ENCODE measurements at places on chromosomes 16 and 17. TPM values are rescaled to one million over a fixed set of nuclear protein-coding genes. Genes with fewer than 3 reads are reported as not detected.

DNA sequence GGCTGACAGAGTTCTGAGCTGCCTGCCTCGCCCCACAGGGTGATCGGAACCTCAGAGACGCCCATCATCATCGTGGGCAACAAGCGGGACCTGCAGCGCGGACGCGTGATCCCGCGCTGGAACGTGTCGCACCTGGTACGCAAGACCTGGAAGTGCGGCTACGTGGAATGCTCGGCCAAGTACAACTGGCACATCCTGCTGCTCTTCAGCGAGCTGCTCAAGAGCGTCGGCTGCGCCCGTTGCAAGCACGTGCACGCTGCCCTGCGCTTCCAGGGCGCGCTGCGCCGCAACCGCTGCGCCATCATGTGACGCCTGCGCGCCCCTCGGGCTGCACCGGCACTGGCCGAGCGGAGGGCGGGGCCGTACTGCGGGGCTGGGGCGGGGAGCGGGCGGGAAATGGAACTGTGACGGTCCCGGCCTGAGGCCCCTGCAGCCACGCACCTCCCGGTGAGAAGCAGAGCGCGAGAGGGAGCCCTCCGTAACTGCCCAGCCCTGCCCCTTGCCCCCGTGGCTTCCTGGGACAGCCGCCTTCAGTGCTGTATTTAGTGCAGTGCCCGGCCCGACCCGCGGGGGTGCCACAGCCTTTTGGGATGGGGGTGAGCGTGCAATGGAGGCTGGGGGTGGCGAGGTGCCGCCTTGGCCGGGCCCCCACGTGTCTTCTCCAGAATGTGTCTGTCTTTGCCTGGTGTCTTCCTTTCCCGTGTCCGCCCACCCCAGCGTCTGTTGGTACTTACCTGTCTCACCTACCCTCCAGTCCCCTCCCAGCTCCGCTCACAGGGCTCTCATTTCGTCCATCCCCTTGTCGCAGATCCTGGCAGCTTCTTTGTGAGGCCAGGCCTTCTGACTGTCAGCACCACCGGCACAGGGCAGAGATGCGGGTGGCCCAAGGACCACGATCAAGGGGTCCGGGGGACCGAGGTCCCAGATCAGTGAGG, 9.8 kb downstream of the RASL10B start:
- H3K36me3 ChIP-seq, result no peaks in the 10 kb centered on the region
- peaks cover 8% of the 10 kb centered on the region for H3K4me1 ChIP-seq
- H3K4me3 ChIP-seq, result no peak overlapping the region
- H3K27me3 ChIP-seq, result peaks cover 38% of the 10 kb centered on the region
- no peak overlapping the region for H3K27ac ChIP-seq
- DNase-seq, result peak; percentile 45

GRCh38 chr17:45149669-45150664, 1.7 kb downstream of the HEXIM1 start:
- peaks cover 2% of the 10 kb centered on the region for H3K27me3 ChIP-seq
- peak; percentile 68 for DNase-seq
- H3K4me3 ChIP-seq, result peak overlapping the region; percentile 99
- H3K27ac ChIP-seq, result peak overlapping the region; percentile 100
- H3K4me1 ChIP-seq, result peaks cover 38% of the 10 kb centered on the region

DNA sequence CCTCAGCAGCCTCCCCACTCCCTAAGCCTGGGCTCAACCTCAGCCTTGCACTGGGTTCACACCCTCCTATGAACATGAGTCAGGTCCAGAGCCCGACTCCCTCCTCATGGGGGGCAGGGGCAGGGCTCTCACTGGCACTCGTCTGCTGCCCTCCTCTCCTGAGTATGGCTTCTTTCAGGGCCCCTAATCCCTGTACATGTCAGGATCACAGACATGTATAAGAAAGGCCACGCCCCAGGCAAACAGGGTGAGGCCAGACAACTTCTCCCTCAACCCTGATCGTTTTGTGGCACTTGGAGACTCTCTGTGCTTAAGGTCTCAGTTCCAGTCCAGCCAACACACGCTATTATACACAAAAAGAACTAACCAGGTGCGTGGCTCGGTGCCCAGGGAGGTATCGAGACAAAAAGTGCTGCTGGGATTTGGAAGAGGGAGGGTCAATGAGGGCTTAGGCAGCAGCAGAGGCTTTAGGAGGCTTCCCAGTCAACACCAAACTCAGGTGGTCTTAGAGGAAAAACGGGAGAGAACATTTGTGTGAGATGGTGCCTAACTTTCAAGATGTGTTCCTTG, 45.2 kb downstream of the CMTM3 start:
- no peak for DNase-seq
- no peaks in the 10 kb centered on the region for H3K27me3 ChIP-seq
- peaks cover 18% of the 10 kb centered on the region for H3K4me1 ChIP-seq

DNA sequence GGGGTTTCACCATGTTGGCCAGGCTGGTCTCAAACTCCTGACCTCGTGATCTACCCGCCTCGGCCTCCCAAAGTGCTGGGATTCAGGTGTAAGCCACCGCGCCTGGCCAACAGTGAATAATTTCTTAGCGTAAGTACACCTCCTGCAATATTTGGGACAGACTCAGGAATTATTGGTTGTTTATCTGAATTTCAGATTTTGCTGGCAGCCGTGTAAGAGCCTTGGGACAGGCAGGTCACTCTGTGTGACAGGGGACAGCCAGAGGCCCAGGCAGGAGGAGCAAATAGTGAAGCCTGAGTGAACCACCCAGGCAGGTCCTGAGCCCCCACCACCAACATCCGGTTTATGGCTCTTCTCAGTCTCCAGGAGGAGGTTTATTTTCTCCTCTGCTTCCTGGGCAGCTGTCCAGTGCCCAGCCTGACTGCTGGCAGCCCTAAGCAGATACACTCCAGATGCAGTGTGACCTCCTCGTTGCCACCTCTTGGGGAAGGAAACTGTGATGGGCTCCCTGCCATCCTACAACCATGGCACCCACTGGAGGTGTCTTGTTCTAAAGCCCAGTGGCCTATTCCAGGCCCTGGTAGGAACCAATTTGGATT, 26.2 kb upstream of the ADORA2B start:
- H3K4me3 ChIP-seq, result no peak overlapping the region
- peaks cover 47% of the 10 kb centered on the region for H3K27me3 ChIP-seq
- H3K4me1 ChIP-seq, result peaks cover 22% of the 10 kb centered on the region
- no peak overlapping the region for H3K27ac ChIP-seq

GRCh38 chr16:46859719-46860152, 24.4 kb upstream of the GPT2 start:
- H3K27me3 ChIP-seq, result no peaks in the 10 kb centered on the region
- no peak overlapping the region for H3K4me3 ChIP-seq
- peaks cover 26% of the 10 kb centered on the region for H3K4me1 ChIP-seq
- peak overlapping the region; percentile 17 for H3K27ac ChIP-seq

GRCh38 chr17:35799942-35800341, 4.5 kb upstream of the MMP28 start:
- peaks cover 40% of the 10 kb centered on the region for H3K27me3 ChIP-seq
- H3K27ac ChIP-seq, result no peak overlapping the region
- peaks cover 26% of the 10 kb centered on the region for H3K4me1 ChIP-seq
- no peak for DNase-seq

GRCh38 chr17:4710693-4711634, 532 bp downstream of the ARRB2 start:
- H3K4me1 ChIP-seq, result peaks cover 63% of the 10 kb centered on the region
- DNase-seq, result peak; percentile 78
- peak overlapping the region; percentile 97 for H3K27ac ChIP-seq
- peak overlapping the region; percentile 95 for H3K4me3 ChIP-seq
- no peaks in the 10 kb centered on the region for H3K27me3 ChIP-seq
- H3K36me3 ChIP-seq, result peaks cover 34% of the 10 kb centered on the region

GRCh38 chr16:55471448-55472097, 7.4 kb upstream of the MMP2 start:
- H3K27ac ChIP-seq, result no peak overlapping the region
- H3K36me3 ChIP-seq, result peaks cover 2% of the 10 kb centered on the region
- peaks cover 2% of the 10 kb centered on the region for H3K27me3 ChIP-seq
- H3K4me1 ChIP-seq, result peaks cover 18% of the 10 kb centered on the region

GRCh38 chr17:72592242-72592966, 471.6 kb downstream of the SOX9 start:
- H3K36me3 ChIP-seq, result no peaks in the 10 kb centered on the region
- H3K27ac ChIP-seq, result peak overlapping the region; percentile 20
- peaks cover 74% of the 10 kb centered on the region for H3K27me3 ChIP-seq
- peak; percentile 76 for DNase-seq
- peaks cover 31% of the 10 kb centered on the region for H3K4me1 ChIP-seq
- H3K4me3 ChIP-seq, result peak overlapping the region; percentile 79

TMED6 gene
- total RNA-seq, result 1.5 TPM

MGAT5B gene
- total RNA-seq, result 0.18 TPM

SLC16A11 gene
- total RNA-seq, result 1.2 TPM

All from activated CD8-positive, alpha-beta memory T cell treated with anti-CD3 and anti-CD28 coated beads, Interleukin-2, amount 10 ng/mL, durations not matched to agents 7 days and 5 days (primary cell).